Dermis microvascular lymphatic vessel endothelial cell (primary cell): ENCODE measurements at places on chromosomes 4 and X. TPM values are rescaled to one million over a fixed set of nuclear protein-coding genes. Genes with fewer than 3 reads are reported as not detected.

GRCh38 chr4:139884438-139884837, 218.8 kb downstream of the MGST2 start:
- no peak for DNase-seq

HSFX1 gene
- 0.26 and 0.63 TPM in 2 replicates for total RNA-seq

LYAR gene
- total RNA-seq = 8.1 and 9.1 TPM in 2 replicates

GRCh38 chrX:129831091-129831885, 12.4 kb downstream of the ZDHHC9 start:
- no peak for DNase-seq

UBA6 gene
- total RNA-seq = 80.9 and 89.8 TPM in 2 replicates

ETDA gene
- not detected in 2 replicates for total RNA-seq

RTL9 gene
- total RNA-seq = not detected in 2 replicates
